Epithelial cell of esophagus (primary cell): ENCODE measurements at places on chromosomes 12 and 14.

- DNase-seq, result peak; percentile 26
Observed at GRCh38 chr12:89250636-89251035, 101.7 kb downstream of the DUSP6 start.

GRCh38 chr12:108672054-108672453 lies 38.4 kb upstream of the SELPLG start:
- no peak for DNase-seq

DNA sequence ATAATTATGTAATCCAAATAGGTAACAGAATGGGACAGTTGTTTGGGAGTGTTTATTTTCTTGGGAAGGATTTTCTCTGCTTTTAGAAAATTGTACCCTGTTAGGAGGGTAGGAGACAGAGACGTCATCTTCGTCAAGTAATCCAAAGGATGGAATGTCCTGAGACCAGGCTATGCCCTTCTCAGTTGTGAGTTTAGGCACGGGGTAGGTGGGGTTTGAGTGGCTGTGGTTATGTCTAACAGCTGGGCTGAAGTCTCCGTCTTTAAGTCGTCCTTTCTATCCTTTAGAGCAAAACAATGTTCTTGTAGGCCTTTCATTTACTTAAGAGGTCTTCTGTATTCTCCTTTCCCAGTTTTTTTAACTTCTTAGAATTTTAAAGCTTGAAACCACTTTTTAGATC lies 5.7 kb downstream of the SOCS2 start:
- DNase-seq, result no peak

- no peak for DNase-seq
Observed at GRCh38 chr12:65885716-65886115, 61.4 kb downstream of the HMGA2 start.

DNA sequence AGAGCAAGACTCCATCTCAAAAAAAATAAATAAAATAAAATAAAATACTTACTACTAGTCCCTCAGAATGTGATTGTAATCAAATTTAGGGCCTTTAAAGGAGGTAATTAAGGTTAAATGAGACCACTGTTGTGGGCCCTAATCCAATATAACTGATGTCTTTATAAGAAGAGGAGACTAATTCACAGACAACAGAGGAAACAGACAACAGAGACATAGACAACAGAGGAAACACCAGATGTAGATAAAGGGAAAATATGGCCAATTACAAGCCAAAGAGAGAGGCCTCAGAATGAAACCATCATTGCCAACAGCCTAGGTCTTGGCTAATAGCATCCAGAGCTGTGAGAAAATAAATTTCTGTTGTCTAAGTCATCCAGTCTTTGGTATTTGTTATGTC lies 669.0 kb upstream of the FOXG1 start:
- DNase-seq, result no peak
